Urothelium cell line (cell line): ENCODE measurements at places on chromosomes 7 and 10.
A peak's percentile ranks its signal among the peaks of the same experiment; 100 is the strongest.

DNA sequence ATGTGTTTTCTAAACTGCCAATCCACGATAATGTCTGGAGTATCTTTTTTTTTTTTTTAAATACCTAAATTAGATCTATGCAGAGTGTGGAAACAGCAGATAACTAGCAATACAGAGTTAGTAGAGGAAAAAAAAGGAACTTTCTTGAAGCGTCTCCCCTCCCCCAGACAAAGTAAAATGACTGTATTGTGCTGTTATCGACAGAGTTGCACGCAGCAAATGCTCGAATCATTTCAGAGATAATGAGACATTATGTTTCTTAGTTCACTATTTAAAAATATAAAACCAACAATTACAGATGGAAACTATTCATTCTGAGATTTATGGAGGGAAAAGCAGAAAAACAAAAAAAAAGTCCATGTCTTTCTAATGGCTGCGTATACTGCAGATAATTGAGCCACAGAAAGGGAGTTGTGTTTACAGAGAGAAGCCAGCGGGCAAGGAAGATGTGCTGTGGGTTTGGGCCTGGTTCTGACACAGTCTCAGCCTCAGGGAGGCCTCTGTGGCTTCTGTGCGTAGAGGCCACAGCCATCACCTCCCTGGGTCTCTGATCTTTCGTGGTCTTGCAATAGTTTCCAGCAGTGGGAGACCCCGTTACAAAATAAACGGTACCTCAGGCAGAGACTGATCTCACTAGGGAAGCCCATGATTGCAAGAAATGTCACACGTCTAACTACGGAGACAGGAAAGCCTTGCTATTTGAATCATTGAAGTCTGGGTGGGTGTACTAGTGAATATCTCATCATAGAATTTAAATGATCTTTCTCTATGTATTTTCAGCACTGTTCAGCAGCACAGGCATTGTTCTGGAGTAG, 19.1 kb upstream of the KLF6 start:
- DNase-seq, result no peak

GRCh38 chr7:45088821-45089340, at the start of gene NACAD:
NACAD (minus strand) TSS chr7:45088969; CDS start chr7:45088894, 75 bp downstream.
- no peak for DNase-seq

GRCh38 chr7:123271231-123271630, 71.5 kb upstream of the SLC13A1 start:
- peak; percentile 31 for DNase-seq

DNA sequence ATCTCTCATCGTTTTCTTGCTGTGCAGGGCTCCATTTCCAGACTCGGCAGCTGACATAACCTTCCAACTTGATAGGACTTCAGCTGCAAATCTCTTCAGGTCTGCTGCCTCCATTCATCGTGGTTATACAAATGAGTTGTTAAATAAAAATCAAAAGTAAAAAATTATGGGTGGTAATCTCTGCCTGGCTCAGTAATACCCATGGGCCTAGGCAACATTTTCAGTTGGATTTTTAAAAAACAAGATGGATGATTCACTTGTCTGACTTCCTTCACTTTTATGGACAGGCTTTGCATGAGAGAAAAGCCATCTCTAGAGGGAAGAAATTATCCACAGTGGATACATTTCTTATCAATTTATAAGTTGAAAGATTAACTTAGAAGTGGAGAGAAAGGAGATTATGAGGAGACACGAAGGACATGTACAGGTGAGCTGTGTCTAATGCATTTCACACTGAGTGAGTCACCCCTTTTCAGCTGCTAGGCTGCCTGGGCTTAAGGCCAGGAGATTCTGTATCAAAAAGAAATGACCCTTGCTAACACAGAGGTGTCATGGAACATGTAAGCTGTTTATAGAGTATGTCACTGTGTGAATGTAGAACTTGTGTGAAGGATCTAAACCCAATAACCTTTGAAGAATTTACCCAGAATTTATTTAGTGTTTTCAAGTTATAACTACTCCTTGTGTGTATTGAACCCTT, 495.1 kb downstream of the AUTS2 start:
- DNase-seq, result peak; percentile 63

GRCh38 chr7:33590916-33591315, 314.4 kb upstream of the BMPER start:
- no peak for DNase-seq

DNA sequence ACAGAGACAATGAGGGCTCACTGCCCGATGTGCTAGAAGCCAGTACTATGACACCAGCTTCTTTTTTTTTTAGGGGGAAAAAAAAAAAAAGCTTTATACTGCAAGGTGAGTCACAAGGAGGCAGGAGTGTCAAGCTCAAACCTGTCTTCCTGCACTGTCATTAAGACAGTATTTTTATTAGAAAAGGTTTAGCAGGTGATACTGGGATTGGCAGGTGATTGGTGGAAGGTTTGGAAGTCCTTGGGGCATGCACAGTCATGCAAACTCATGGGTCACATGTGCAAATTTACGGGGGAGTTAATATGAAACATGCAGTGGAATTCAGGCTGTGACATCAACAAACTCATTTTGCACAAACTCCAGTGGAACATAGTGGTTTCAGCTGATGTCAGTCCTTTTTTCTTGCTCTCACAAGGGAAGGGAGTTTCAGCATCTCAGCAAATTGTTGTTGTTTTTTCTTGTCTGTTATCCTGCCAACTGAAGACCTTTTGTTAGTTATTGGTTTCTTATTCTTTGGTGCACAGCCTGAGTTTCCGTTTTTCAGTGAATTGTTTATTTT, 530.6 kb downstream of the ANKRD7 start:
- peak; percentile 2 for DNase-seq

DNA sequence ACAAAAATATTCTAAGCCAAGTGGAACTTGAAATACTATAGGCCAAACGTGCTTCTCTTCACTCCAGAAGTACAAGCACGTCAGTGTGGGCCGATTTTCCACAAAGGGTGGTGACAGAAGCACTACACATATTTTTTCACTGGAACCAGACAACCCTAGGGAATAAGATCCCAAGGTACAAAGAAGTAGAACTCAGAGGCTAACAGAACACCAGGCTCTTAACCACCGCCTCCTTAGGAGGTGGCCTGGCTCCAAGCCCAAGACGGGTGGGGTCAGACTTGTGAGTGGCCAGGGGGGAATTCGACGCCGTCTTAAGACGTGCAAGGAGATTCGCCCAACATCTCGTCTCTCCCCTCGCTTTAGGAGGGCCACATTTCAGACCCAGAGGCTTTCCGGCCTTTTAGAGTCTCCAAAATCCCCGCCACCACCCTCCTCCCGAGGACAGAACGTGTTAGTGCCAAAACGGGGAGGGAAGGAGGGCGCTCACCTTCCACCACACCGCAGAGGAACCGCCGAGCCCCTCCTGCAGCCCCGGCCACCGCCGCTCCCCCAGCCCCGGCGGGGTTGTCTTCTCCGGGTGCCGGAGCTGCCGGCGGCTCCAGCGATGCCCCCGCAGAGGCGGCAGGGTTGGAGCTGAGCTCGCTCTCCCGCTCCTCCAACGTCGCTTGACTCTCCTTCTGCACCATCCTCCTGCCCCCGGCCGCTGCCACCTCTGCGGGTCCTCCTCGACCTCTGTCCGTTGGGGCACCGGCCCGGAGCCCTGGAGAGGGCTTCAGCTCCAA, 716 bp downstream of the OGA start:
- peak; percentile 76 for DNase-seq

DNA sequence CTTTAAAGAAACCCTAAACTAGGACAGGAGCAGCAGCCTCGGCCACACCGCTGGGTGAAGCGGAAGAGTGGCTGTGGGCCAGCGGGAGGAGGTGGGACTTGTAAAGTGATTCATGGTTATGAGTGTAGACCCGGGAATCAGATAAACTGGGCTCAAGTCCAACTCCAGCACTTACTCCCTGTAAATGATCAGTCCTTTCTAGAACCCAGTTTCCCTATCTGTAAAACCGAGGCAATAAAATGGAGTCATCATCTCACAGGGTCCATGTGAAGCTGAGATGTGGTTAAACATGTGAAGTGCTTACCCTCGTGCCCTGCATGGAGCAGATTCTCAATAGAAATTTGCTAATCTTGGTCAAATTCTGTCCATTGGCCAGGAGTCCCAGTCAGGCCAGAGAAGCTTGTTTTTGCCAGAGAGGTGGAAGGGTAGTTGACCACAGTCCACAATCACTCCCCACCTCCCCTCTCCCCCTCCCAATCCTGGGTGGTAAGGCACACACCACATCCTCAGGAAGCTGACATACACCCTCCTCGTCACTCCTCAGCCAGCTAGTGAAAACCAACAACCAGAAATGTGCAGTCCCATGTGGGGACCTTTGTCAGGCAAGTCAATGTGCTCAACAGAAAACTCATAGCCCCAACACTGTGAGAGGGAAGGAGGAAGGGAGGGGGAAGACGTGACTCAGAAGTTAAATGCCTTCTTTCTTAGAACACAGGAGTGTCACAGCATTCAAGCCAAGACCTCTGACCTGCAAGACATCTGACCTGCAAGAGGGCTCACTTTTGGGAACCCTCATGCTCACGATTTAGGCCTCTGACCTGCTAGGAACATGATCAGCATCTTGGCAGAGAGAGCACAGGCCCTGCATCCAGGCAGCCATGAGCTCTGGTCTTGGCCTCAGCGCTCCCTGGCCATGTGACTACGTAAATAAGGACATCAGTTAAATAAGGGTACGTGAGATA, 145.1 kb downstream of the PLXNA4 start:
- peak; percentile 79 for DNase-seq

DNA sequence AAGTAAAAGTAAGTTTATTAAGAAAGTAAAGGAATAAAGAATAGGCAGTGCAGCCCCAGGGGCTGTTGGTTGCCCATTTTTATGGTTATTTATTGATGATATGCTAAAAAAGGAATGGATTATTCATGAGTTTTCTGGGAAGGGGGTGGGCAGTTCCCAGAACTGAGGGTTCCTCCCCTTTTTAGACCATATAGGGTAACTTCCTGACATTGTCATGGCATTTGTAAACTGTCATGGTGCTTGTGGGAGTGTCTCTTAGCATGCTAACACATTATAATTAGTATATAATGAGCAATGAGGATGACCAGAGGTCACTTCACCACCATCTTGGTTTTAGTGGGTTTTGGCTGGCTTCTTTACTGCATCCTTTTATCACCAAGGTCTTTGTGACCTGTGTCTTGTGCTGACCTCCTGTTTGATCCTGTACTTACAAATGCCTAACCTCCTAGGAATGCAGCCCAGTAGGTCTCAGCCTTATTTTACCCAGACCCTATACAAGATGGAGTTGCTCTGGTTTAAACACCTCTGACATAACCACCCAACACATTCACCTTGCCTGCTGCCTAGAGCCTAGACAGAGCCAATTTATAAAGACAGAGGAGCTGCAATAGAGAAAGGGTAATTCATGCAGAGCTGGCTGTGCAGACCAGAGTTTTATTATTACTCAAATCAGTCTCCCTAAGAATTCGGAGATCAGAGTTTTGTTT, 10.9 kb upstream of the ERCC6 start:
- no peak for DNase-seq

GRCh38 chr10:30463944-30464451, 30.0 kb downstream of the MAP3K8 start:
- peak; percentile 56 for DNase-seq

- DNase-seq, result no peak
These were observed 174.3 kb downstream of the IMMP2L start for GRCh38 chr7:111388016-111388415.

DNA sequence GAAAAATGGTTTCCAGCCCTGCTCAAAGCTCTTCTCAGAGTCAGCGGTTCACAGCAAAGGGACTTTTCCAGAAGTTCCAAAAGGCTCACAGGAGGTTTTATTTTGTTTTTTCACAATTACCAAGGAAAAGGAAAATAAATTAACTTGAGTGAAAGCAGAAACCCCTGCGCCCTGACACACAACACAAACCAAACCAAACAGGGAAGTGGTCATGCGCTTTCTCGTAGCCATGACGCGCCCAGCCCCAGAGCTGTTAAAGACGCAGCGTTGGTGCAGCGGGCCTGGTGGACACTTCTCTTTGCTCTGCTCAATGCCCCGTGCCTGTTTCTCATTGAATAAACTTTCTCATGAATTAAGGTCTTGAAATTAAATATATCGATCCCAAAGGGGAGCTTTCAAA, 134.4 kb upstream of the LYZL2 start:
- DNase-seq, result no peak

- no peak for DNase-seq
These were observed 24.0 kb downstream of the VOPP1 start for GRCh38 chr7:55548295-55548731.

DNA sequence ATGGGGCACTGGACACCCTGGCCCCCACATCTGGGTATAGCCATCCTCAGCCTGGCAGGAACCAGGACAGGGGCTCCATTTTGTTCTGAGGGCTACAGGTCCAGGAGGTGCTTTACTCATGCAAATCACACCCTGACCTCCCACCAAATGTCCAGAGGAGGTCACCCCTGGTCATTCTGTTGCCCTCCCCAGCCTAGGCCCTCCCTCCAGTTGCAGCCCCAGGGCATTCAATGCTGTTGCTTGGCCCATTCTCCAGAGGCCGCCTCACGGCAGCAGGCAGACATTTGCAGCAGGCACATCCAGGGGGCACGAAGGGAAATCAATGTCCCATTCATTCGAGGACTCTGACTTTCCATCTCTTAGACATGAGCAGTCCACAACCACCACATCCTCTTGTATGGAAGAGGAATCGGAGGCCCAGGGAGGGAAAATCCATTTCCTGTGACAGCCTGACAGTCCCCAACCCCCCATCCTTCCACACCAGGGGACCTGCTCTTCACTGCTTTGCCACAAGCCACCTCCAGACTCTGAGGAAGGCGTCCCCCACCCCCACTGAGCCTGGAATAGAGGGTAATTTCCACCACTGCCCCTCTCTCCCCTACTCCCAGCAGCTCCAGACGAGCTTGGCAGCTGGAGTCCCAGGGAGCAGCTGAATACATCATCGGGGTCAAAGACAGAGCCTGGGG, 76.2 kb upstream of the UNC5B start:
- DNase-seq, result no peak

DNA sequence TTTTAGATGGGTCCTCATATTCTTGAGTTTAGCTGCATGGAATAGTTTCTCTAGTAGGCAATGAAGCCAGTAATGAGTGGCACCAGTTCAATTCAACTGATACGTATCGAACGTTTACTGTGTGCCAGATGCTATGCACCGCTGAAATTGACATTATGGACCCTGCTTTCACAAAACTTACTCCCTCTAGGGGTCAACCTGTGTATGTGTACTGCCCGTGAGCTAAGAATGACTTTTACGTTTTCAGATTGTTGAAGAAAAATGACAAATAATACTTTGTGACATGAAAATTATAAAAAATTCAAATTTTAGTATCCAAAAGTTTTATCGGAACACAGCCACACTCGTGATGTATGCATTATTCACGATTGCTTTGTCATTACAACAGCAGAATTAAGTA, 95.5 kb downstream of the ZMYND11 start:
- DNase-seq, result peak; percentile 1

- no peak for DNase-seq
These were observed 93.7 kb downstream of the PRR15 start for GRCh38 chr7:29657288-29657687.

DNA sequence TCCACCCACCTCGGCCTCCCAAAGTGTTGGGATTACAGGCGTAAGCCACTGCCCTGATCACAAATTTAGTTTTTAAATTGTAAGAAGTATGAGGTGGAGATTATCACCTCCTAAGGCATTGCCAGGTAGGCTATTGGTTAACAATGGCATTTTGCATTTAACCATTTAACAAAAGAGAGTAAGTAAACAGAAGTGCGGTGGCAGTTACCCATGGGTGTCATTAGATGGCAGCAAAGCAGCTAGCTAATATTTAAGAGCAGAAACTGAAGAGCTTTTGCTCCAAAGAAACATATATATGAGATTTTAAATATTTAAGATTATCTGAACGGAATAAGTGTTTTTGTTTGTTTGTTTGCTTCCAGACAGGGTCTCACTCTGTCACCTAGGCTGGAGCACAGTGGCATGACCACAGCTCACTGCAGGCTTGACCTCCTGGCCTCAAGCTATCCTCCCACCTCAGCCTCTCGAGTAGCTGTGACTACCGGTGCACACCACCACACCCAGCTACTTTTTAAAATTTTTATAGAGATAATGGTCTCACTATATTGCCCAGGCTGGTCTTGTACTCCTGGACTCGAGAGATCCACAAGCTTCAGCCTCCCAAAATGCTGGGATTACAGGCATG, 325.5 kb upstream of the C7orf33 start:
- peak; percentile 10 for DNase-seq
